ENCODE measurements at places on chromosomes 11 and 22.

- H3K27me3 ChIP-seq: no peaks in the 10 kb centered on the region
- no peaks in the 10 kb centered on the region for H3K4me1 ChIP-seq
- peak; percentile 90 for DNase-seq
- no peak overlapping the region for H3K27ac ChIP-seq
- H3K36me3 ChIP-seq: no peaks in the 10 kb centered on the region
- no peak overlapping the region for H3K4me3 ChIP-seq
Measured at GRCh38 chr11:70650075-70650909, 252.0 kb downstream of the CTTN start.

GRCh38 chr11:45290586-45290985 lies 4.4 kb upstream of the SYT13 start:
- no peaks in the 10 kb centered on the region for H3K36me3 ChIP-seq
- no peak overlapping the region for H3K27ac ChIP-seq
- H3K4me1 ChIP-seq: no peaks in the 10 kb centered on the region
- peaks cover 23% of the 10 kb centered on the region for H3K27me3 ChIP-seq
- DNase-seq: no peak

- H3K4me3 ChIP-seq: no peak overlapping the region
- H3K36me3 ChIP-seq: peaks cover 25% of the 10 kb centered on the region
- no peaks in the 10 kb centered on the region for H3K27me3 ChIP-seq
- DNase-seq: no peak
Measured at GRCh38 chr11:72100462-72100861, 2.6 kb downstream of the LAMTOR1 start.

DNA sequence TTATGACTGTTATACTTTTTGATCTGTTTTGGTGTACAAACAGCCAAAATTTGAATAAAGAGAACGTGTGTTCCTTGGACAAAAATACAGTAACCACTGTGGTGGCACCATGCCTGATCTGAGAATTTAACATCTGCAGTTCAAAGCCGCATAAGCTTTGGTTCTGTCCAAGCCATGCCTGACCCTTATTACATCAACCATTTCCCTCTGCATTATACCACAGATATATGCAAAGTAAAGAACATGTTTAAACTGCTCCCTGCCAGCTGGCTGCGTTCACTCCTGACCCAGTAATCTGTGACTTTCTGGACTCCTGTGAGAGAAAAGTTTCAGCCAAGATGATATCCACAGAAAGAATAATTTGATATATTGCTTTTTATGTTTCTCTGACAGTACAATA lies 890.5 kb upstream of the ANO3 start:
- H3K4me1 ChIP-seq: no peaks in the 10 kb centered on the region
- no peak overlapping the region for H3K4me3 ChIP-seq
- no peak overlapping the region for H3K27ac ChIP-seq
- no peak for DNase-seq
- H3K27me3 ChIP-seq: no peaks in the 10 kb centered on the region

DNA sequence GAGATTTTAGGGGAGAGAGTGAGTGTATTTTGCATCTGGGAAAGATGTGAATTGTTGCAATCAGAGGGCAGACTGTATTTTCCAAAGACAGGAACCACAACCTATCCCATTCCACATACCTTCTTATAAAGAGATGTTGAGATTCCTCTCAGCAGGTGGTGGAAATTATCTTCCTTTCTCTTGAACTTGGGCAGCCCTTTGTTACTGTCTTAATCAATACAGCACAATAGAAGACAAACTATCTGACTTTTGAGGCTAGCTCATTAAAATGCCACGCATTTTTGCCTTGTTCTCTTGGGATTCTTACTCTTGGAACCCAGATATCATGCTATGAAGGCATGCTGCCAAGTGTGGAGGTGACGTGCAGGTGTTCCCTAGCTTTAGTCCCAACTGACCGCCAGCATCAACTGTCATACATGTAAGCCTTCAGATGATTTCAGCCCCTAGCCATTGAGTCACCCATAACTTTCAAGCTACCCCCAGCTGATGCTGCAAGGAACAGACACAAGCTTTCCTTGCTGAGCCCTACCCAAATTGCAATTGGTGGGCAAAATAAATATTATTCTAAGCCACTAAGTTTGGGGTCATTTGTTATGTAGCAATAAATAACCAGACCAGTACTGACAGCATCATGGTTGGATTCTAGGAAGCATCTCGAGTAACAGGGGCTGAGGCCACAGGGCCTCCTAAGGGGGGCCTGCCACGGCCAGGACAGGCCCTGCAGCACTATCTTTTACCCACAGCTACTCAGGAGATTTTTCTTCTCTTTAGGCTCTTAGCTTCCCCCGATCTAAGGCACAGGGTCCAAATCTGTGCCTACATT lies 63.0 kb downstream of the RPL27A start:
- H3K4me1 ChIP-seq: peaks cover 10% of the 10 kb centered on the region
- H3K36me3 ChIP-seq: no peaks in the 10 kb centered on the region
- no peaks in the 10 kb centered on the region for H3K27me3 ChIP-seq
- DNase-seq: no peak

DNA sequence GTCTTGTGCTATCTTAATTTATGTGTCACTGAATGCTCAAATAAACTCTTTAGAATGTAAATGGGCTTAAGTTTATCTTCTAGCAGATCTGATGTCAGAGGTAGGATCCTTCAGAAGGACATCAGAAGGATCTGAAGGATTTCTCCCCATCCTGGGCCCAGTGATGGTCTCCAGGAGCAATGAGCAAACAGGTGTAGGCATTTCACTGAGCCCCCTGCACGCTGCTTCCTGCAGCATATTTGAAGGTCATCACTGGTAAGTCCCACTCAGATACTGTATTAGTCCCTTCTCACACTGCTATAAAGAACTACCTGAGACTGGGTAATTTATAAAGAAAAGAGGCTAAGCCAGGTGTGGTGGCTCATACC lies 4.5 kb downstream of the GSTP1 start:
- peaks cover 7% of the 10 kb centered on the region for H3K36me3 ChIP-seq
- no peak for DNase-seq
- H3K27ac ChIP-seq: no peak overlapping the region
- no peak overlapping the region for H3K4me3 ChIP-seq
- H3K4me1 ChIP-seq: peaks cover 8% of the 10 kb centered on the region
